ENCODE measurements at places on chromosomes 5 and 9.

GRCh38 chr9:77808751-77809081, 160.6 kb upstream of the GNA14 start:
- DNase-seq = no peak

DNA sequence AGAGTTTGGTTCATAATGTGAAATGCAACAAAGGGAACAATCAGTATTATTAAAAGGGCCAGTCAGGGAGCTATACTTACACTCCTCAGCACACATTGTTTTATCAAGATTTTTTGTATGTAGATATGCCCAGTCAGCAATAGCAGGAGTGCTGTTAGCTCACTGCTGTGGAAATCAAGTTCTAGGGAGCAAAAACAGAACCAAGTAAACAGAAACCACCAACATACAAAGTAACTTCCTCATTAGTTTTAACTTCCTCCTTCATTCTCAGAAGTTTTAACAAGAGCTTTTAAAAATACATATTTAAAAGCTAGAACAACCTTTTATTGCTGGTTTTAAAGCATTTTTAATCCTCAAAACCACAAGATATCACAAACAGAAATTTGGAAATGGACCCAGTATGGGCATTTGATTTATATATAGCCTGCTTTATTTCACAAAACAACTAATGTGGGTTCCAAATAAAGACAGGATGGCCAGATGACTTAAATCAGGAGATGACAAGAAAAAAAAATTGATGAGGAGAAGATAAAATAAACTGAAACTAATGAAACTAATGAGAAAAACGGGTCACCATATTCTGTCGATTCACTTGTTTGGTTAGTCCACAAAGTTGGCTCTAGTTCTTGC, 178.5 kb downstream of the ADAMTS12 start:
- no peak for DNase-seq

- no peak for DNase-seq
Observed at GRCh38 chr5:94010814-94011213, 269.4 kb upstream of the POU5F2 start.

DNA sequence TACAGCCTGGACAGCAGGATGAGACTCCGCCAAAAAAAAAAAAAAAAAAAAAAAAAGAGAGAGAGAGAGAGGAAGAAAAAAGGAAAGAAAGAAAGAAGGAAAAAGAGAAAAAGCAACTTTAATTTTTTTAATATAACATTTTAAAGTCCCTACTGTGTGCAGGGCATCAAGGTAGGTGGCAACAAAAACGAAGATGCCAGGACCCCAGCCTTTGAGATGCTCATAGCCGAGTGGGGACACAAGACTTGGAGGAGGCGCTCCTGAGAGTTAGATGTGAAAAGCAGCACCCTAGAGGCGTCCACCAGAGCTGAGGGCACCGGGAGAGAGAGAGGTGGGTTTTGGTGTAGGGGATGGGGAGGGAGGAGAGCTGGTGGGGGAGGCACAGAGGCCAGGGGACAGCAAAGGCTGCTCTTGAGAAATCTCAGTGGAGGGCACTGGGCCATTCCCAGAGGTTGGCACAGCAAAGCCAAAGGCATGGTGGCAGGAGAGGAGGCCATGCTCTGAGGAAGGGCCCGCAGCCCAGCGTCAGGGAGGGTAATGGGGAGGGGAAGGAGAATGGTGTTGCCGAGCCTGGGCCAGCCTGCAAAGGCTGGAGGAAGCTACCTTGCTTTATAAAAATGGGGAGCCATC, 135.6 kb downstream of the C9orf50 start:
- DNase-seq = no peak

DNA sequence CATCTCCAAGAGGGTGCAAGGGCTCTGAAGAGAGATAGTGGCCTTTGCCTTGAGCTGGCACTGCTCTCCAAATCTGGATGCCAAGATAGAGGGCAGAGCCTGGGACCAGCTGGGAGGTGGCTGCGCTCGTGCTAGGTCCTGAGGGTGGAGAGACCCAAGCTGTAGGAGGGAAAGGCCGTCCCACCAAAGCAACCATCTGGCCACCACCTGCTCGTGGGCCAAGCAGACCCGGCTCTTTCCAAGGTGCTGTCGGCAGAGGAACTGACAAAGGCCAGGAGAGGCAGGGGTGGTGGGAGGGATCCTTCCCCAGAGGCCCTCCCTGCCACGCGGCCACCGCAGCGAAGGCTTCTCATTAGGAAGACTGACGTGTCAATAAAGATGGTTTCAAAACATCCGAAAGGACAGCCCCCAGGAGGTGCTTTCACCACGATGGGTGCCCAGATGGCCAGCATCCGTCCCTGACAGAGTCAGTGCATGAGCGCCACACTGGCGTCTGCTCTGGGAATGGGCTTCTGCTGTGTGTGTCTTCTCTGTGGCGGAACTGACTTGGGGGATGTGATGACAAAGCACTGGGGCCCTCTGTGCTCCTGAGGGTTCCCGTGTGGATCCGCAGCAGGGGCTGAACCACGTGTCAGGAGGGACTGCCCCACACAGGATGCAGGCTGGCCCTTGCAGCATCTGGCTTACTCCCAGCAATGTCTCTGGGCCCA, 213.5 kb downstream of the FANCC start:
- no peak for DNase-seq

DNA sequence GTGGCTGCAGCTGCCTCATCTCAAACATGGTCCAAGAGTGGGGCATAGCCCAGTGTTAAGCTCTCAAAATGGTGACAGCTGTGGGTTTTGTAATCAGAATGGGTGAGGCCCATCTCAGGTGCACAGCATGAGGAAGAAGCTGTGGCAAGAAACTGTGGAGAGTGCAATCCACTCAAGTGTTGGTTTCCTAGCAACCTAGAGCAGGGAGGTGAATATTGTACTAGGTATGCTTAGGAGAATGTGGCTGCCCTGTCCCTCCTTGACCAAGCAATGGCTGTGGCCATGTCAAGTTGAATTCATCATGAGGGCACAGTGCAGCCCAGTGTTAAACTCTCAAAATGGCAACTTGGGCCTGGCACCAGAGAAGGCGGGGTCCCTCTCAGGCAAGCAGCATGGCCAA, 160.5 kb upstream of the KCNN2 start:
- DNase-seq = no peak

- no peak for DNase-seq
Observed at GRCh38 chr9:4592295-4592694, 69.8 kb upstream of the PLPP6 start.

- DNase-seq = no peak
Observed at GRCh38 chr9:16726718-16727451, 143.6 kb downstream of the BNC2 start.

DNA sequence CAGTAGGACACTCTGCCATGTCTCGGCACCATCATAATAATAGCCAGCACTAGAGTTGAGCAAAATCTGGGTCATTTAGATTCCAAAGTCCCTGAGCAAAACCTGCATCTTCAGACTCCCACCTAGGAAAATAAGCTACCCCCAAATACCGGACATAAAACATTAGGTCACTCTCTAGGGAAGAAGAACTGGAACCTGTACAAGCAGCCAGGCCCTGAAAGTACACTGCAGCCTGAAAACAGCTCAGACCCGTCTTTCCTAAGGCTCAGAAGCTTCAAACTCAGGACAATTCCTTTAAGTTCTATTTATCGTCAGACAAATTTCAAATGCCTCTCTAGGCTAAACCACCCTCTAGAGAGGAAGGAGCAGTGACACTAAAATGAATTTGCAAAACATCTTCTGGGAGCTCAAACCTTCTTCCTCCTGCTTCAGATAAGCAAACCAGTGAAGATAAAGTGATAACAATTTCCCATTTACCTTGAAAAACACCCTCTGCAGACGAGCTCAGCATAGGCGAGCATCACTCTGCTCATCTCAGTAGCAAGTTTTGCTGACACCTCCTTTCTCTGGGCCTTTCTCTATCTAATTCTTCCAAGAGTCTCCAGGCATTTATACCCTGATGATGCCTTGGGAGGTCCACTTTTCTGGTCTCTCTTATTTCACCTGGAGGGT, 34.0 kb downstream of the ADAM19 start:
- no peak for DNase-seq

- no peak for DNase-seq
Observed at GRCh38 chr9:12843735-12844134, 68.9 kb downstream of the LURAP1L start.

GRCh38 chr5:129322968-129323367, 137.1 kb upstream of the ADAMTS19 start:
- DNase-seq = no peak

DNA sequence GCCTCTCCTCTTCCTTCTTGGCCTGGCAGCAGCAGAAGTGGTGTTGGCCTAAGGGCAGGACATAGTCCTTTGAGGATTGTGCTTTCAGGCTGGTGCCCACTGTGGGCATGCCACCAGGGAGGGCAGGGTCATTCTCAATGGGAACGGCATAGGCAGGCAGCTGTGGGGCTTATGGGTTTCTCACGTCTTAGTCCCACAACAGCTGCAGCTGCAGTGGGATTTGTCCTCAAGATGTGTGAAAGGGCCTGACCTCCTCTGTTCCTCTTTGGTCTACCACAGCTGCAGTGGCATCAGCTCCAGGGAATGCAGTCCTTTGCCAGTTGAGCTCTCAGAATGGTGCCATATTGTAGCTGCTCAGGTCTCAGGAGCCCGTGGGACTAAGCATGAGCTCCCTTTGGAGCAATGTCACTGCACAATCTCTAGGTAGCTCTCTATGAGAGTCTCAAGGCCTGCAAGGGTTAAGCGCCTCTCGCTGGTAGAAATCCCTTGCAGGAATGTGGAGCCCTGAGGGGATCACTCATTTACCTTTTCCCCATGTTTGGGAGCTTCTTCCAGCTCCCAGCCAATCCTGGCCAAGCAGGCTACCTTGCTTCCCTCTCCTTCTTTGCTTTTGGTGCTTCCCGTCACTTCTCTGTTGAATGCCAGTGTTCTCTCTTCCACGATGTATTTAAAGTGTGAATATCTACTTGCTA, 104.8 kb downstream of the GNA14 start:
- no peak for DNase-seq

GRCh38 chr5:170408877-170409660, 19.9 kb upstream of the KCNMB1 start:
- DNase-seq = no peak

DNA sequence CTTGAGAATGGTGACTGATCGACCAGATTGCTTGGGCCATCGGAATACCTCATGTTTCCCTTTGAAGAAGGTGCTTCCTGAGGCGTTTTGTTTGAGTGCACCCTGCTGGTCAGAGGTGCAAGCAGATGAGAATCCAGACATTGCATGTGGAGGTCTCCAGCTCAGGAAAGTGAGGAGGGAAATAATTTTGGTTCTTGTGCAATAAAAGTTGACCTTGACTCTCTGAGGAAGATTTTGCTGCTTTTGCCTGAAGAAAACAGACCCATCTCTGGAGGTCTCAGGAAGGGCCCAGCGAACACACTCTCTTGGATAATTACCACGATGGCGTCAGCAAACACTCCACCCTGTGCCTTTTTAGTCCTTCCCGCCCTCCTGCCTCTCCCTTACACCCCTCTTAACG, 69.7 kb downstream of the GRAMD2B start:
- no peak for DNase-seq

- no peak for DNase-seq
Observed at GRCh38 chr5:77022511-77023417, 7.4 kb upstream of the AGGF1 start.
